A673 (cell line): ENCODE measurements at places on chromosomes 5 and 9.
A peak's percentile ranks its signal among the peaks of the same experiment; 100 is the strongest.

GRCh38 chr5:115431116-115431515, 113.5 kb downstream of the FEM1C start:
- DNase-seq = no peak

GRCh38 chr9:3391414-3391813, 134.4 kb downstream of the RFX3 start:
- DNase-seq = no peak

DNA sequence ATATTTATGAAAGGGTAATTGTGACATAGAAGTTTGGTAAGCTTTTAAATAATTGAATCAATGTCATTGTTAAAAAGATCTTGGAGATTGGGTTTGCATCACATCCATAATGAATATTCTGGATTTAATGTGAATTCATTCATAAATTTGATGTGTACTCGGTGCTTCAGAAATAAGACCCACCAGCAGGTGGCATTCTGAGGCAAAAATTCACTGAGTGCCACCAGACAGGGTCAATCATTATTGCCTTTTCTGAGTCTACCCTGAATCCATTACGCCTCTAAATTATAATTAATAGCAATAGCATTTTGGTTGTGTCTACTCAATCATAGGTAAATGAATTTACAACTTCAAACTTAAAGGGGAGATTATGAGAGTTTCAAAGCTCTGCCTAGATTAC, 1.0 kb downstream of the TRPC7 start:
- DNase-seq = peak; percentile 3

DNA sequence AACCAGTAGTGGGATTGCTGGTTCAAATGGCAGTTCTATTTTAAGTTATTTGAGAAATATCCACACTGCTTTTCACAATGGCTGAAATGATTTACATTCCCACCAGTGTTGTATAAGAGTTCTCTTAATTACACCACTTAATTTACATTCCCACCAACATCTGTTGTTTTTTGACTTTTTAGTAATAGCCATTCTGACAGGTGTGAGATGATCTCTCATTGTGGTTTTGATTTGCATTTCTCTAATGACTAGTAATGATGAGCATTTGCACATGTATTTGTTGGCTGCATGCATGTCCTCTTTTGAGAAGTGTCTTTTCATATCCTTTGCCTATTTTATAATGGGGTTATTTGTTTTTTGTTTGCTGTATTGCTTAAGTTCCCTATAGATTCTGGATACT, 688.3 kb downstream of the PRR16 start:
- no peak for DNase-seq

- no peak for DNase-seq
Measured at GRCh38 chr5:125269926-125270325, 523.5 kb upstream of the ZNF608 start.

GRCh38 chr5:56981548-56982315, 29.8 kb upstream of the MIER3 start:
- DNase-seq = no peak

GRCh38 chr5:180101451-180102105, 30.0 kb upstream of the RNF130 start:
- no peak for DNase-seq

DNA sequence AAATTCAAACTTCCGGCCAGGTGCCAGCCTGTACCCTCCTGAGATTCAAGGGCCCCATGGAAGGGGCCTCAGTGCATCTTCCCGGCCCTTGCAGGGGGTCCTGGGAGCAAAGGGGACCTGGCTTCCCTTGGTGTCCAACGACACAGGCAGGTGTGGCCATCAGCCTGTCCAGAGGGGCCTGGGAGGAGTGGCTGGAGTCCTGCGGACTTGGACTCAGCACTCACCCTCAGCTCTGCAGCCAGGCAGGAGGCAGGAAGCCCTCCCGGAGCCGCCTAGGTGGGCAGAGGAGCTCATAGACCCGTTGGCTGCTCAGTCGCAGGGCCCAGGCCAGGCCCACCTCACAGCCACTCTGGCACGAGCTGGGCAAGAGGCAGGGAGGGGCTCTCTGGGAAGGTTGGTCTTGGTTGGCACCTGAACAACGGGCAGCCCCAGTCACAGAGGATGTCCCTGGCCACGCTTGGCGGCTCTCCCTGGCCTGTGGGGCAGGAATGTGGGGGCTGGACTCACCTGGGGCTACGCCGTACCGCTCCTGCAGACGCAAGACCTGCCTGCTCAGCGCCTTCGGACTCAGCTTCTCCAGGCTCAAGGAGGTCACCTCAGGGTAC, 53.8 kb upstream of the NRARP start:
- DNase-seq = no peak

DNA sequence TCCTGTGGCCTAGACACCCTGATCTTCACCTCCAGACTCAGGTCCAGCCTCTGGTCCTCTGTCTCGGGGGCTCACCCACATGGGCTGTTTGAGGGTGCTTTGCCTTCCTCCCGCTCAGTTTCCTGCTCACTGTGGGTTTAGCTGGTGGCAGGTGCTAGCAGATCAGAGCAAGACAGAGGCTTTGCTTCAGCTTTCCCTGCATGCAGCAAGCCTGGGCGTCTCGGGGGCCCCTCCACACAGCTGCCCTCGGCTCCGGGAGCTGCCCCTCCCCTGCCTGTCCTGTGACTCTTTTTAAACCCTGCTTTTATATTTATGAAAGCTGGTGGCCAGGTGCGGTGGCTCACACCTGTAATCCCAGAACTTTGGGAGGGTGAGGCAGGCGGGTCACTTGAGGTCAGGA, 14.6 kb downstream of the MRPL36 start:
- DNase-seq = no peak

- no peak for DNase-seq
Measured at GRCh38 chr5:128493657-128494329, 44.3 kb downstream of the FBN2 start.

GRCh38 chr5:14212838-14213237, 69.7 kb downstream of the TRIO start:
- DNase-seq = no peak

DNA sequence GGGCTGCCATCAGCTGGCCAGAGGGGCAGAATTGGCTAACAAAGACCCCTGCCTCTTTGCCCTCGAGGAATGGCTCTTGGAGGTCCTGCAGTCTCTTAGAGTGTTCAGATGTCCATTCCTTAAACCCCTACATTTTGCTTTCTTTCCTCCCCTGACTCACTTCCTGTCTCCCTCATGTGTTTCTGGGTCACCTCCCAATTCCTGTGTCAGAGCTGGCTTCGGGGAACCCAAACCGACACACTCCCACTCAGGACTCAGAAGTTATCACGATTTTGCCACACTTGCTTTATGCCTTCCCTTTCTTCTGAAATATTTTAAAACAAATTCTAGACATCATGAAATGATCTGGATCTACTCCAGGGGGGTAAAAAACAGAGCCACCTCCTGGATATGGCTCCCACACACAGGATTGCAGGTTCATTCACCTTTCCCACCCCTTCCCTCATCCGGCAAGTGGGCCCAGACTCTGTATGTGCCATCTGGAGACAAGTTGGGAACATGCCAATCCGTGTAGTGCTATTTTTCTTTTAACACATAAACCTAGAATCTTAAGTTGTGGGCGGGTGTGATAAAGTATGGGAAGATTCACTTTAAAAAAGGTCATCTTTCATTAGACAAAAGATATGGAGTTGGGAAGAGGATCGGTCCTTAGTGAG, 145.7 kb downstream of the NXNL2 start:
- DNase-seq = no peak

GRCh38 chr9:126701813-126702140, 88.0 kb downstream of the LMX1B start:
- no peak for DNase-seq

DNA sequence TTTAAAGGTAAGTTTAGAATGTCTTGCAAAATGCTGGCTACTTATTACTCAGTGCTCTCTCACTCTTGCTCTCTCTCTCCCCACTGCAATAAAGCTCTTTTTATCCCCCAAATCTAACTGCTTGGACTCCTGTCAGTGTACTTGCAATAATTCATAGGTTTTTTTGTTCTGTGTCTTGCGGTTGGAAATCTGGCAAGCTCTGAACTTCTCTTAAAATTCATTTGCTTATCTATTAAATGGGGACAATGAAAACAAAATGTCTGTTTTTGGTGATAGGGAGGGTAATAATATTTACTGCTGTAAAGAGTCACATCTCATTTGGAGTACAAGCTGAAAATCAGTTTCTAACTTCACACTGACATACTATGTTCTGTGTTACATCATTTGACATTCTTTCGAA, 18.7 kb upstream of the OR13D1 start:
- DNase-seq = no peak

DNA sequence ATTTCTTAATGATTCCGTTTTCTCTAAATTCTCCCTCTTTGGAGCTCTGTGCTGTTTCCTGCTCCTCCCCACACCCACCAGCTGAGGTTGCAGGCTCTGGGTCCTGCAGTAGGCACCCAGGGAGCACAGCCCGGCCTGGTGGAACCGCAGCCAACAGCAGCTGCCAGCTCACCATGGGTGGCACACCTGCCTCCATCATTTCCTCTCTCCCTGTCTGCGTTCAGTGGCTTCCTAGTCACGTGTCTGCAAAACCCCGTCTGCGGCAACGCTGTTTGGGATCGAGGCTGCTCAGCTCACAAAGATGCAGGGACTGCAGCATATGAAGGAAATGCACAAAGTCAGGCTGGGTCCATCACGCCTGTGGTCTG, 367.8 kb downstream of the IRX2 start:
- no peak for DNase-seq

- DNase-seq = no peak
Measured at GRCh38 chr5:8726383-8727036, 819.4 kb downstream of the SEMA5A start.
